ENCODE measurements at places on chromosomes 5 and 9.
A peak's percentile ranks its signal among the peaks of the same experiment; 100 is the strongest.

DNA sequence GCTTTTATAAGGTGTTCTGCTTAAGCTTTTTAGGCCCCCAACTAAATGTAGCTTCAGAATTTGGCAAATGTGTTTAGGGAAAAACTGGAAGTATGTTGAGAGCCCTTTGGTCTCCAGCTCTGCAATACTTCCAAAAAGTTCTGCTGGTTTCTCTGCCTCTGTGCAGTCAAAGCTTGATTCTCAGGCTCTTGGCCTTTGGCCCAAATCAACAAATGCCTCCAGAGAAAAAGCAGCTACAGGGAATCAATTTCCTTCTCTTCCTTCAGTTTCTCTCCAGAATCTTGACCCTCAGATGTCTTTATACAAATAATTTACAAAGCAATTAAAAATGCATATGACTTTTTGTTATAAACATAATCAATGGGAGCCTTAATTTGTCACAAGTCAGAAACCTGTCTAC lies 235.7 kb downstream of the COMMD10 start:
- DNase-seq: no peak

GRCh38 chr9:120756531-120756930 lies 36.7 kb downstream of the FBXW2 start:
- DNase-seq: no peak

DNA sequence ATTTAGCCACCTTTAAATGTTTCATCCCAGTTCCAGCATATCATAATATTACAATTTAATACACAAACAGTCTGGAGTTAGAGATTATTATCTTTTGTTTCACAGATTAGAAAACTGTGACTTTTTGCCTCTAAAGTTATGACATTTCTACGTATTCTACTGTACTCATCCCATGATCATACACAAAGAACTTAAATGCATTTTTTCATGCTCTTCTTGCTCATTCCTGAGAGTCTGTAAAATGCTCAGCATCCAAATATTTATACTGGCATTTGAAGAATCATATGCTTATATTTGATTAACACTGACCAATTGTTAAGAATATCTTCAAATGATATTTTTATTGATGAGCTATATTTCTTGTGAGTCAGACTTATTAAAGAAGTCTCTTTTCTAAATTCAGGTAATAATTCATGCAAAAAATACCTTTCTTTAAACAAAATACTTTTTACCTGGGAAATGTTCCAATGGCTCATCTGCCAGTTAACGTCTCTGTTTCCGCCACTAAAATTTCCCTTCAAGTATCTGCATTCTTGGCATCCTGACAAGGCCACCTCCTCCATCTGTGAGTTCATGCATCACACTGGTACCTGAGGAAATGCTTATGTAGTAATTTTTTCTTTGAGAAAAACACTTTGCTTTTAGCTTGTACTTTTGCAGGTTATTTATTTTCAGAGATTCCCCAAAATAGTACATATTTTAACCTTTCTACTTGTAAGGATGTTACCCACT lies 139.6 kb upstream of the RASA1 start:
- no peak for DNase-seq

DNA sequence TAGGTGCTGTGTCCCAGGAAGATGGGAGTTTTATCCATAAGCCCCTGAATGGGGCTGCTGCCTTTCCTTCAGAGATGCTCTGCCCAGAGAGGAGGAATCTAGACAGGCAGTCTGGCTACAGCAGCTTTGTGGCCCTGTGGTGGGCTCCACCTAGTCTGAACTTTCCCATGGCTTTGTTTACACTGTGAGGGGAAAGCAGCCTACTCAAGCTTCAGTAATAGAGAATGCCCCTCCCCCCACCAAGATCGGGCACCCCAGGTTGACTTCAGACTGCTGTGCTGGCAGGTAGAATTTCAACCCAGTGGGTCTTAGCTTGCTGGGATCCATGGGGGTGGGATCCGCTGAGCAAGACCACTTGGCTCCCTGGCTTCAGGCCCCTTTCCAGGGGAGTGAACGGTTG lies 100.9 kb upstream of the DPYSL3 start:
- no peak for DNase-seq

- no peak for DNase-seq
Observed at GRCh38 chr9:109039539-109039938, 26.2 kb upstream of the CTNNAL1 start.

DNA sequence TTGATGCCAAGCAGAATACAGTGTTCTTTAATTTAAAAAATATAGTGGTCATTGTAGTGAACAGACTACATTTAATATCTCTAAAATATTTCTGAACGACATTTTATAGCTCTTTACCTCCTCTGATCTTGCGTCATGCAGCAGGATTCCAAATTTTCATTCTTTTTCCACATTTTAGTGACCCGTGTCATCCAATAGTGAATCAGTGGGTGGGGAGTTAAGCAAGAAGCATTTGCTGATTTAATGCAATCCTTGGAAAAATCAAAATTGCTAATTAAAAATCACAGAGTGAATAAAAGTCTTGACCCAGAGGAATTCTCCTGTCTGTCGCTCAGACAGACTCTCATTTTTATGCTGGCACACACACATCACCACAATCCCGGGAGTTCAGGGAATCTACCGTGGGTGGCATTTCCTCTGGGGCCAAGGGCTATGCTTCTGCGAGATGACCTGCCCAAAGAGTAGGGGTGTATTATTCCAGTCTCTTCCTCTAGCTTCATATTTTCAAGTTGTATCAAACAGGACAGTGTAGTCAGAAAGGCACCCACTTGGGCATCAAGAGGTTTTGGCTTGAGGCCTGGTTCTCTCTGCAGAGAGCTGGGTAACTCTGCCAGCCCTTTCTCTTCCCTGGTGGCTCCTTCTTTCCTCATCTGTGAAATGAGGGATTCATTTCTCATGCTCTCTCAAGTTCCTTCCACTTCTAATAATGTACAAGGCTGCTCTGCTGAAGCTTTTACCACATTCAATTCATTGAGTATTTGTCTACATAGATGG lies 24.8 kb upstream of the OTP start:
- DNase-seq: no peak

DNA sequence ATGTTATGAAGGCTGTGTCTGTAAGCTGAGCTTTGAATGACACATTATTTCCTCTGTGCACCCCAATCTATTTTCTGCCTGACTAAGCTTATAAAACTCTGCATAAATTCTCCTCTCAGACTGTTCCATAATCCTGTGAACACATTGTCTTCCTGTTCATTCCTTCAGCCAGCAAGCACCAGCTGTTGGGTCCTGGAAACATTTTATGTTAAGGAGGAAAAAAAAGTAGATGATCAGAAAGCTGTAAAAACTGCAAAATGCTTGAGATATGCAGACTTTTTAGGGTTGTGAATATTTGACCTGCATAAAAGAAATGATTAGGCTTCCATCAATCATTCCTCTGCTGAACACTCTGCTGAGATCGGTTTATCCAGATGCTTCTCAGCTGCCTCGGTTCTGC lies 1246.0 kb upstream of the DMAC1 start:
- DNase-seq: peak; percentile 6

DNA sequence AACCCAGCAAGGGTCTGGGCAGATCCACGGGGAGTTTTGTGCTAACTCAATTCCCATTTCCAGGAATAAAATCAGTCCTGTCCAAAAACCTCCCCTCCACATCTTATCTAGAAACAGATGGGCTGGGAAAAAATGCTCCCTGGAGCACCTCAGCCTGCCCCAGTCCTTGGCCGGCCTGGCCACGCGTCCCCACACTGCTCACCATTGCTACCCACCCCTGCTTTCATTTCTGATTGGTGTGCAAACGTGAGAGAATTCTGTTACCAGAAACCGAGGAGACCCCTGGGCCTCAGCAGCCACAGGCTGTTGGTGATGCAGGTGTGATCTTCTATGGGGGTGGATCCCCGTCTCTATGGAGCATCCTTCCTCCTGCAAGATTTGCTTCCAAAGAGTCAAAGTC lies 38.0 kb upstream of the OLFM1 start:
- no peak for DNase-seq

DNA sequence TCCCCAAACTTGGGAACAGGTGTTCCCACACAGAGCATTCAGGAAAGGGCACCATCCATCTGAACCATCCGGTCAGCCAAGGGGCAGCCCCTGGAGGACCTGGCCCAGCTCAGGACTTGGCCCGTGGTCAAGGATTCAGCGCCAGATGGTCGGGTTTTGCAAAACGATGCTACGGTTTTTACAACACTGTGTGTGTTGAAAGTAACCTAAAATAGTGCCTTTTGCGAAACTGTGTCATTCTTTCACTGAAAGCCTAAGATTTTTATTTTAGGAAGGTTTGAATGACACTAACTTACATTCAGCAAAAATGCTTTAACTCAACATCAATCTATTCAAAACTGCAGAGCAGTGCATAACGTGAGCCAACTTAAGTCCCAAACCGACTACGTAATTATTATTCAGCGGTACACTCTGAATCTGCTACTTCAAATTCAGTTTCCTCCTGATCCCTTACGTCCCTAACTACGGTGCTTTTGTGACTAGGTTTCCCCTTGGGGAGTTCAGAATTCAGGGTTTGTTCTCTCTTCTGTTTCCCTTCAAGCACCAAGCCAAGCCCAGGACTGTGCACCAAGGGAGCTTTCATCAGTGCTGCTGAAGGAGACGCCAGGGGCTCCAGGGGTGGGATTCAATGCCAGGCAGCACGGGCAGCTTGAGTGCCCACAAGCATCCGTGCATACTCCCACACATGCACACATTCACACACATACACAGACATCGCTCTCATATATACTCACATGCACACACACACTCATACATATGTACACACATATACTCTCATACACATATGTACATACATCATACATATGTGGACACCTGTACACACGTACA lies 25.8 kb downstream of the LPCAT1 start:
- no peak for DNase-seq

DNA sequence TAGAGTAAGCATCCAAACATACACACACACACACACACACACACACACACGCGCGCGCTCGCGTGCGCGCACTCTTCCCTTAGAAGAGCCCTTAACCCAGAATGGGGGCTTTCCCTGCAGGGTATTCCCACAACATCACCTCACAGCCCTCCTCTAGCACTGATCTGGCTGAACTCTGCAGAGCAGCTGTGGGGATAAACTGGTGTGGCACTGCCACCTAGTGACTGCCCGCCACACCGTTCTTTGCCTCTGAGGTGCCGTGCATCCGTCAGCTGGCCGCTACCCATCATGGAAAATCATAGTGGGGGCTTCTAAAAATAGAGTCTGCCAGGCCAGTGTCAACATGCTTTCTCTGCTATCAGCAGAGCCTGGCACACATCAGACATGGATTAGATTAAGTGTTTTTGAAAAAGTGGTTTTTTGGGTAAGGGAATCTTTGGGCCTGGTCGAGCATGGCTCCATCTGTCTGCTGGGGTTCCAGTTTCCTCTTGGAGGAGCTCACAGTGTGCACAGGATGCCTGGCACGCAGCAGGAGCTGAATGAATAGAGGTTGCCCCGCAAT lies 88.1 kb downstream of the KCNN2 start:
- peak; percentile 18 for DNase-seq

DNA sequence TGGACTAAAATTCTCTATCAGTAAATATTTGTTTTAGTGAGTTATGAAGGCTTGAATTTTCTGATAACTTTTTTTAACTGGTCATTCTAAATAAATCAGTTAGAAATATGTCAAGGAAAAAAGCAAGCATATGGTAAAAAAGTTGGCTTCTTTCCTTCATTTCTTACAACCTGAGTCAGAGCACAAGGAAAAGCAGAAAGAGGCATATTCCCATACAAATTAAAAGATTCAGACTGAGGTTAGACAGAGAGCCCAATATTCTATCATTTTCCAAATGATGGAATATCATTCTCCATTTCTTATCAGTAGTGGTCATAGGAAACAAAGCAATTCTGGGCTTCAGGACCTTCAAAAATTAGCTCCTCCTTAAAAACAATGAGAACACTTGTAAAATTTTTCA lies 732.1 kb downstream of the MAT2B start:
- DNase-seq: no peak

DNA sequence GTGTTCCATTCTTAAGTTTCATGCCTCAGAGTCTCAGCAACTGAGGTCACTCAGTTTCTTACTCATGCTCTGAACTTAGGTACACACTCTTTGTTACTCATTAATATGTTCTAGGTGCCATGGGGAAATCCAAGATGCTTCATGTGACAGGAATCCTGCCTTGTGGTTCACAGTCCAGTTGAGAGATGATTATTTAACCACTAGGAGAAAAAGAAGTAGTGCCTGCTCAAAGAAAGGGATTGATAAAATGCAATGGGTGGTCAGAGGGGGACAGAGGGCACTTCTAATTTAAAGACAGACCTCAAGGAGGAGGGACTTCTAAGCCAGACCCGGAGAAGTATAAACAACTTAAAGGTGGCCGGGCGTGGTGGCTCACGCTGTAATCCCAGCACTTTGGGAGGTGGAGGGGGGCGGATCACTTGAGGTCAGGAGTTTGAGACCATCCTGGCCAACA lies 69.0 kb downstream of the UGCG start:
- DNase-seq: no peak

DNA sequence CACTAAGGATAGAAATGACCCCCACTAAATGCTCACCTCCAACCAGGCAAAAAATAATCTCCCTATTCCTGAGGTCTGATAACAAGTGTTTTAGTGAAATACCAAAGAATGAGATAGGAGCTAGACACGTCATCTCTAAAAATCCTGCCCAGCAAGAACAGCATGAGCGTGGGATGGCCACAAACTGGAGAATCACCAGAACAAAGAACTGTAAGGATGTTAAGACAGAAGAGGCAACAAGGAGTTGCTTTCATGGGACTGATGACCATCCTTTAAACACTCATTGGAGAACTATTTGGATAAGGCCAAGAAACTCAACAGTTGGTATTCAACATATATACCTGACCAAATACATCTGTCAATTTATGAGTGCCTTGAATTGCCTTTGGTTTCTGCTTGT lies 113.7 kb downstream of the RASEF start:
- DNase-seq: no peak

- no peak for DNase-seq
Observed at GRCh38 chr9:93210324-93210973, 26.5 kb downstream of the WNK2 start.

DNA sequence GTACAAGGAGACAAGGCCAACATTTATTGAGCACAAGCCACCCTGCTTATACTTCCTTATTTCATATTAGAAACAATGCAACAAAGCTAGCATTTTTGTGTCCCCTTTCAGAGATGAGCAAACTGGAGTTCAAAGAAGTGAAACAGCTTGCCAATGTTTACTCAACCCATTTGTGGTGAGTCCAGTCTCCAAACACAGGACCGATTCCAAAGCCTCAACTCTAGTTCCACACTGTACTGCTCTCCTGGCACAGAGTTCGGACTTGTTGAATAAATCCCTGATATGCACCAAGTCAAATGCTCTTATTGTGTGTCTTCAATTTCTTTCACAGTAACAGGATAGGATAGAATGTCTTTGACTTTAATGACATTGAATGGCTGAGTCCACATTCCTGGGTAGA lies 604.8 kb upstream of the BRINP1 start:
- DNase-seq: no peak

GRCh38 chr9:117250610-117251215 lies 164.1 kb downstream of the ASTN2 start:
- DNase-seq: no peak

- DNase-seq: no peak
Observed at GRCh38 chr9:13083963-13084528, 195.4 kb downstream of the MPDZ start.

DNA sequence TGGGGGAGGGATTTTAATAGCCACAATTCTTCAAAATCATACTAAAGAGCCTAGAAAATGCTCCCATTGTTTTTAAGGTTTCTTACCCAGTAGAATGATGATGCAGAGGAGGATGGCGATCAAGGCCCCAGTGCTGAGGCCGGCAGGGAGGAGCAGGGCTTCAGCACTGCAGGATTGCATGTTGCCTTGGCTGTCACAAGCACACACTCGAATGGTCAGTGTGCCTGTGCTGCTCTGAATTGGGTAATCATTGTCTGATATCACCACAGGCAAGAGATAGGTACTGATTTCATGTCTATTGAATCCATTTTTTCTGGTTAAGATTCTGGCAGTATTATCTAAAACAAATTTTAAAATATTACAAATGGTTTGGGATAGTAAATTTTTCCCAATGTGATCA lies 153.3 kb downstream of the CDH10 start:
- no peak for DNase-seq

All from NCI-H1694 treated with DMSO at 0.1 percent for 48 hours (cell line).